ENCODE measurements at places on chromosomes 2 and 18. TPM values are rescaled to one million over a fixed set of nuclear protein-coding genes. Genes with fewer than 3 reads are reported as not detected.

Gene IL18R1
- 1.5 TPM for total RNA-seq

Gene RAB6C
- not detected for total RNA-seq

DNA sequence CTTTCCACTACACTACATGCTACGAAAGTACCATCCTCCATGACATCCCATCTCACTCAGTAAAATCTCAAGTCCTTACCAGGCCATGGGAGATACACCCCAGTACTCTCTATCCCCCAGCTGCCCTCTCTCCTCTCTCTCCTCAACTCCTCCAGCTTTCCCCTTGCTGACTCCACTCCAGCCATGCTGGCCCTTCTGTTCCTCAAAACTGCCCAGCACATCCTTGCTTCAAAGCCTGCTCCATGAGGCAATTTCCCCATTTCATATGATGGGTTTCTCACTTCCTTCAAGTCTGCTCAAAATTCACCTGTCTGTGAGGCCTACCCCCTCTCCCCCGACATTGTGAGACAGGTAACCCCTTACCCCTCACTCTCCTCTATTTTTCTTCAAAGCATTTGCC is 8.6 kb downstream of the CHN1 start:
- DNase-seq: no peak

GRCh38 chr18:35491700-35492077 is 6.1 kb downstream of the INO80C start:
- no peak for DNase-seq

DNA sequence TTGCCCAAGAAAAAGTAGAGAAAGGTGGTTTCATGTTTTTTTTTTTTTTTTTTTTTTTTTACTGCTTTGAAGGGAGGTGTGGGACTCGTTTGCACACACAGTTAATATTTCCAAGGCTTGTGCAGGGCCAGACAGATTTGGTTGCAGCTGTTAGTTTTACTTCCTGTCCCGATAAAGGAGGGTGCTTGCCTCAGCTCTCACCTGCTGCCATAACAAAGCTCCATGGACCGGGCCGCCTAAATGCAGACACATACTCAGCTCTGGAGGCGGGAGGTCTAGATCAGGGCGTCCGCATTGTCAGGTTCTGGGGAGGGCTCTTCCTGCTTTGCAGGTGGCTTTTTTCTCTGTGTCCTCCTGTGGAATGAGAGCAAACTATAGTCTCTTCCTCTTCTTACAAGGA is 69.9 kb downstream of the ODC1 start:
- no peak for DNase-seq

Gene ECEL1
- 0.54 TPM for total RNA-seq

- no peak for DNase-seq
These were observed 89.8 kb upstream of the BCL2L11 start for GRCh38 chr2:111030945-111031344.

Gene PSMD1
- 92.4 TPM for total RNA-seq

DNA sequence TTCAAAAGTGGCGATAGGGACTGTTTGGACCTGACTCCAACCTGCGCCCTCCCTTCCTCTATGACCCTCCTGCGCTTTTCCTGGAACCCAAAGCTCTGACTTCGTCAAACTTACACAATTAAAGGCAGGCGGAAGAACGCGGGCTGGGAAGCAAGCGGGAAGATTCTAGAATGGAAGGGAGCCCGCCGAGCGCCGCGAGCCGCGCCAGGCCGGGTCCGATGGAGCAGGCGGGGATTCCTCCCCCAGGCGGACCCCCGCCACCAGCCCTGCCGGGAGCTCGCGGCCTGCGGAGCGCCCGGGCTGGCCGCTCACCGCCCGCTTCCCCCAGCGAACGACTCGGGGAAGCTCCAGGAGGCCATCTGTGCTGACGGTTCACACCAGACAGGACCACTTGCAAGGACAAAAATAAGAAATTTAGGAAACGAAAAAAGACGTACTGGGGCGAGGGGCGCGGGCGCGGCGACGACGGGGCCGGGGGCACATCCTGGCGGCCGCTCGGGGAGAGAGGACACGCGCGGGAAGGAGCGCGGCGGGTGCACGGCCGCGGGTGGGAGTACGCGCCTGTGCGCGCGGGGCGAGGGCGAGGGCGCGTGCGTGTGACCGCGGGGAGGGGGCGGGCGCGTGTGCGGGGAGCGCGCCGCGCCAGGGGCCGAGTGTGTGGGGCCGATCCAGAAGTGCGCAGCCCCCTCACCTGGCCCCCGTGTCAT is 1.1 kb upstream of the SALL3 start:
- no peak for DNase-seq

Gene AOX1
- 47.9 TPM for total RNA-seq

Measured in GM23248 (cell line).